H1 (cell line): ENCODE measurements at places on chromosomes 4 and X. TPM values are rescaled to one million over a fixed set of nuclear protein-coding genes. Genes with fewer than 3 reads are reported as not detected.

Gene SPINK2
- 1.4 and 1.6 TPM in 2 replicates for total RNA-seq

Gene SHROOM3
- total RNA-seq: 34.0 and 35.6 TPM in 2 replicates

Gene CXCR3
- total RNA-seq: not detected in 2 replicates

Gene SPANXN3
- total RNA-seq: not detected in 2 replicates

Gene CORIN
- 0.17 and 0.32 TPM in 2 replicates for total RNA-seq

Gene FDCSP
- total RNA-seq: not detected in 2 replicates

Gene GDPD2
- 25.6 and 27.6 TPM in 2 replicates for total RNA-seq

GRCh38 chr4:55906989-55907388 is 41.8 kb upstream of the CEP135 start:
- no peak for DNase-seq

- DNase-seq: no peak
Measured at GRCh38 chrX:122055460-122055859, 1008.0 kb downstream of the GLUD2 start.

GRCh38 chrX:26466387-26466786 is 250.4 kb downstream of the MAGEB5 start:
- DNase-seq: no peak

DNA sequence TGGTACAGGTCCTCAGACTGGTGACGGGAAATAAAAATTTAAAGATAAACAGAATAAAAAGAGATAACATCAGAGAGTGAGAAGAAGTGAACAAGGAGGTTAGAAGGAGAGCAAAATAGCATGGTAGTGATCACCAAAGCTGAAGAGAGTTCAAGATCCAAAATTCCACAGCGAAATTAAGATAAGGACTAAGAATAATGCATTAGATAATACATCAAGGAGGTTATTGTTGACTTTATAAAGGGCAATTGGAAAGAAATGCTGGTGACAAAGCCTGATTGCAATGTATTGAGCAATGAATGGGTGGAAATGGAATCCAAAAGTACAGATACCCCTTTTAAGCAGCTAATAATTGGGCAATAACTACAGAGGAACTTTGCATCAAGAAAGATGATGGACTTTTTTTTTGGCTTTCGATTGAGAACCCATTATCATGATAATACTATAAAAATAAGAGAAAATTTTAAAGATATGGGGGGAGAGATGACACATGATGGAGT is 101.6 kb upstream of the MAP9 start:
- no peak for DNase-seq

DNA sequence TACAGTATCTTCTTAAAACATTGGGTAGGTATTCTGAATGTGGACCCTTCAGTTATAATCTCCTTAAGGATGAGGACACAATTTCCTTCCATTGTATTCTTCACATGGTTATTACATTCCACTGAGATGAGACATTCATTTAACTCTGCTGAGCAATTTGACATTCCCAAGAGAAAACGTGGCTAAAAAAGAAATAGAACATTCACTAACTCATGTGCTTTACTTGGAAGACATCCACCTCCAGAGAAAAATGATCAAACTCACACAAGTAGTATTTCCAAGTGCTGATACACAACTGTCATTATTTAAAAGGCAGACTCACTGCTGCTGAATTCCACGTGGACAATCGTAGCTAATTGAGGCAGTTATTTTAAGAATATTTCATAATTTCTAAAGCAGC is 227.9 kb upstream of the ANKRD50 start:
- DNase-seq: no peak

- no peak for DNase-seq
Measured at GRCh38 chrX:2342281-2342688, 158.5 kb downstream of the DHRSX start.

DNA sequence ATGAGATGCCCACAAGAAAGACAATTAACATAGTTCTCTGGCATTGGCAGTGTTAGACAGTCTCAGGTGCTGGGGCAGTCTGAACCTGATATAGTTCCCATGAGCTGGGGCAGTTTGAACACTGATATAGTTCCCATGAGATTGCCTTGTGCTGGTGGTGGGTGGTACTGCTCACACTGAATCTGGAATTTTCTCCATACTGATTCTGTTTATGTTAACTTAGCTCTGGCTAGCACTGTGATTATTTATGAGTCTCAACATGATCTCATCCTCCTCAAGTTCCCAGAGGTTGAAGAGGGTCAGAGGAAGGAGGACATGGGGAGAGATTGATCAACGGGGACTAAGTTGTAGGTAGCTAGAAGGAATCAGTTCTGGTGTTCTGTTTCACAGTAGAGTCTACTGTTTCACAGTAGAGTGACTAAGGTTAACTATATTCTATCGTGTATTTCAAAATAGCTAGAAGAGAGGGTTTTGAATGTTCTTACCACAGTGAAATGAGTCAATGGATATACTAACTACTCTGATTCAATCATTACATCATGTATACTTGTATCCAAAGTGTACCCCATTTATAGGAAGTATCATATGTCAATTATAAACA is 379.9 kb downstream of the ADAM29 start:
- DNase-seq: no peak

DNA sequence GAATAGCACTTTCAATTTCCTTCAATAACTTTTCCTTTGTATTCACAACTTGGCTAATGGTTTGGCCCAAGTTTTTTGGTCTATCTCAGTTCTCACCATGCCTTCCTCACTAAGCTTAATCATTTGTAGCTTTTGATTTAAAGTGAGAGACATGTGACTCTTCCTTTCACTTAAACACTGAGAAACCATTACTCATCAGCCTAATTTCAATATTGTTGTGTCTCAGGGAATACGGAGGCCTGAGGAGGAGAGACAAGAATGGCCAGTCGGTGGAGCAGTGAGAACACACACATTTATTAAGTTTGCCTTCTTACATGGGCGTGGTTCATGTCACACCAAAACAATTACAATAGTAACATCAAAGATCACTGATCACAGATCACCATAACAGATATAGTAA is 56.7 kb downstream of the TSPAN5 start:
- DNase-seq: no peak

- DNase-seq: no peak
Measured at GRCh38 chr4:155515444-155516075, 138.8 kb upstream of the MAP9 start.

GRCh38 chr4:154622598-154622997 is 10.1 kb upstream of the FGG start:
- DNase-seq: no peak

DNA sequence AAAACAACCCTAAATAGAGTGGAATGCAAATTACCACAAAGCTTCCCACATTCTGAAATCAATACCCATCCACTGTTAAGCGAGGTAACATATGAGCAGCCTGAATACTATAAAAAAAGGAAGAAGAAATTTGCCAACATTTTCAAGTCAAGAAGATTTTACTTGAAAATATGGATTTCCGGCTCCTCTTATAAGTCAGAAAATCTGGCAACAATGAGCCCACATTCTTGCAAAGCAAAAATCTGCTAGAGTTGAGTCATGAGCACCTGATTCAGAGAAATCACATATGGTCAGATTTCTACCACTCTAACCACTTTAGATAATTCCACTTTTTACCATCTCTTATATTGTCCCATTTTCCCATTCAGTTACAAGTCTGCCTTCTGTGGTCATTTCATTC is 395.7 kb downstream of the DTHD1 start:
- DNase-seq: no peak

GRCh38 chrX:48938721-48939425 is 18.5 kb downstream of the OTUD5 start:
- DNase-seq: no peak

DNA sequence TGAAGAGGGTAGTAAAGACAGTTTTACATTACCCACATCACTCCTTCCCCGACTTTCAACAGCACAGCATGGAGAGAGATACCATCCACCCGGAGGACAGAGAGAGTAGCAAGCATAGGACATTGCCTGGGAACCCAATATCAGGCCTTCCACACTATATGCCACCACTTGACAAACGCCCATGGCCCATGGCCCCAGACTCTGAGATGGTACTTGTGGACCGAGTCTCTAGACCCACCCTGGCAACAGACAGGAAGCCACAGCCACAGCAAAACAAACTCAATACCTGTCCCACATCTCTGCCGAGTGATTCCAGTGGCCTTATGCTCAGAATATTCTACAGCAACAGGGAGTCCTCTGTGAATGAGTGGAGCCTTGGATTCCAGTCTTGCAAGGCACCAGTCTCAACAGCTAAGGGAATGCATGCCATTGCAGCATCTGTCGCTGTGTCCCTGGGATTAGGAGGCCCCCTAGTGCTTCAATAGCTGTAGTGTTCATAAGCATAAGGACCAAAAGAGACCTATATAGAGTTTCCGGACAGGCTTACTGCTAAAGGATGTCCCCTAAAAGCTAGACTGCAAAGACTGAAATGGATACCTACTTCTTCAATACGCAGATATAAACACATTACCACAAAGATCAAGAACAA is 14.7 kb upstream of the CT55 start:
- no peak for DNase-seq

- DNase-seq: no peak
Measured at GRCh38 chr4:5478697-5479096, 229.7 kb downstream of the EVC2 start.

DNA sequence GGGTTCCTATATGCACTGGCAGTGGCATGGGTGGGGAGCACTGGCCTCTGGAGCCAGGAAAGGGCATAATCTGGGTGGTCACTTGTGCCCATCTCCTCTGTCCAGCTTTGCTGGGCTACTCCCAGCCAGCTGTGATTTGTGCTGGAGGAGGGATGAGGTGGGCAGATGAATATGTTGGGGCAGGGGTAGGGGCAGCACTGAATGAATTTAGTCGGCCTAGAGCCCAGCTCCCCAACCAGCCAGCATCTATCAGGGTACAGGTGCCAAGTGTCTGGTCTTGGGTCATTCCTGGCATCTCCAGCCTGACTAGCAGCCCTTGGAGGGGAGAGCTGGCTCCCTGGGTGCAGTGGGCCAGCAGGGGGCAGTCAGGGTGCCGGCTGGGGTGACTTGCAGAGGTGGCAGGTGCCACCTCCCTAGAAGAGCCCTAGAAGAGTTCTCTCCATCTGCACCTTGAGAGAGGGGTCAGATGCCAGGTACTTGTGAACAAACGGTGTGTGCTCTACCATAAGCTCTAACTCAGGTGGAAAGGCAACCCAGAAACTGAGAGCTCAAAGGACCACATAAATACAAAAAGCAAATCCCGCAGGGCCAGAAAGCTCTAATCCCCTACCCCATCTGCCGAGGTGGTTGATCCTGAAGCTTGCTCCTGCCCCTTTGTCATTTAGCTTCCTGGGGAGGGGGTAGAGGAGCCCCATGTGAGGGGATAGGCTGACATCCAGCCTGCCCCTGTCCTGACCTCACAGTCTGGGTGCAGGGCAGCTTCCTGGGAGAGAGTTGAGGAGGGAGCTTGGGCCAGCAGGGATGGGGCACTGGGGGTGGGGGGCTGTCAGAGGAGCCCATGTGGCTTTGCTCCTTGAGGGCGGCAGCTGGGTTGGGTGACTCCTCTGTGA is 2.2 kb downstream of the SORCS2 start:
- DNase-seq: no peak

DNA sequence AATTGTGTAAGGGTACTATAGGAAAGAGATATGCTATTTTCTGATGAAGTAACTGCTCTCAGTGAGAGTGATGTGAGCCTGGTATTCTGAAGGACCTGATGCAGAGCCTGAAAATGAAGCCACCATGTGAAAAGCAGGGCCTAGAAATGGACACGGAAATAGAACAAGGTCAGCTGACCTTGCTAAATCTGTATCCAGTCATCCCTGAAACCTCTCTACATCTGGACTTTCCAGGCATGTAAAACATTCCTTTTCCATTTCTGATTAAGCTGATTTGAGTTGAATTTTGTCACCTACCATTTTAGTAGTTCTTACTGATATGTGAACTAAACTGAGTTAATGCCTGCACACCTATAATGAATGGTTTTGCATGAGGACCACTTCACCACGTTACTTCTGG is 72.4 kb upstream of the NEIL3 start:
- DNase-seq: no peak

DNA sequence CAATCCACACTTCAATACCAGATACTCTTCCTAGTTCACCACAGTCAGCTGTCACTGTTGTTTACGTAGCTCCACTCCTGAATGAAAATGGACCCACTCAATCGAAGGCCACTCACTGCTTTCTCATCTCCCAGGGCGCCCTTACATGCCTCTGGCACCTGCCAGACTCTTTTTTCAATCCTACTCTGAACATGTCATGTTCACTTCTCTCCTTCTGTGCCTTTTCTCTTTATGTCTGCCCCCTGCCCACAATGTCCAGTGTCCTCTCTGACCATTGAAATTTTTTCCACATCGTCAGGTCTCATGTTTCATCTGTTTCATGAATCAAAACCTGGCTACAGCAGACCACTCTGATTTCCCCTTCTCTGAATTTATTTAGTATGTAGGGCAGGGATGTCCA is 1.3 kb upstream of the MGAT4D start:
- no peak for DNase-seq

GRCh38 chr4:48578132-48578968 is 88.3 kb downstream of the ZAR1 start:
- no peak for DNase-seq

GRCh38 chrX:123713841-123714240 is 19.0 kb downstream of the THOC2 start:
- DNase-seq: no peak

- no peak for DNase-seq
Measured at GRCh38 chr4:70844180-70844579, 4.5 kb upstream of the GRSF1 start.

GRCh38 chr4:159725571-159725970 is 622.7 kb downstream of the RAPGEF2 start:
- DNase-seq: no peak

DNA sequence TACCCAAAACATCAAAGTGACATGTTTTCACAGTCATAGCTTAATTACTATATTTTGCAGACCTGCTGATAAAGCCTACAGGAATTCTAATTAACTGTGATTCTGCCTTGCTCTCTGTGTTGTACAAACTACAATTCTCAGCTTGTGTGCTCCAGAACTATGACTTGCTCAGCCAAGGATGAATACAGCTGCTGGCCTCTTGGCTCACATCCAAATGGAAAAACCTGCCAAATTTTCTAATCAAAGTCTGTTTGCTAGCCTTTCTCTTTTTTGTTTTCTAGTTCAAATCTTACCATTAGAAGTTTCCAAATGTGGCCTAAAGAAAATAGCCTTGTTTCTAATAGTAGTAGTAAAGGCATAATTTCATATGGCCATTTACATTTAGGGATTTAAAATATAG is 1176.8 kb downstream of the FAM133A start:
- DNase-seq: no peak

GRCh38 chrX:147875866-147876596 is 35.7 kb upstream of the FMR1 start:
- no peak for DNase-seq

- no peak for DNase-seq
Measured at GRCh38 chrX:119655125-119655524, 37.8 kb downstream of the SEPTIN6 start.
